ENCODE measurements at places on chromosomes 7 and 10.

GRCh38 chr7:22564511-22565045, 64.6 kb upstream of the STEAP1B start:
- DNase-seq = no peak

- no peak for DNase-seq
Observed at GRCh38 chr7:21125297-21125696, 302.6 kb upstream of the SP4 start.

DNA sequence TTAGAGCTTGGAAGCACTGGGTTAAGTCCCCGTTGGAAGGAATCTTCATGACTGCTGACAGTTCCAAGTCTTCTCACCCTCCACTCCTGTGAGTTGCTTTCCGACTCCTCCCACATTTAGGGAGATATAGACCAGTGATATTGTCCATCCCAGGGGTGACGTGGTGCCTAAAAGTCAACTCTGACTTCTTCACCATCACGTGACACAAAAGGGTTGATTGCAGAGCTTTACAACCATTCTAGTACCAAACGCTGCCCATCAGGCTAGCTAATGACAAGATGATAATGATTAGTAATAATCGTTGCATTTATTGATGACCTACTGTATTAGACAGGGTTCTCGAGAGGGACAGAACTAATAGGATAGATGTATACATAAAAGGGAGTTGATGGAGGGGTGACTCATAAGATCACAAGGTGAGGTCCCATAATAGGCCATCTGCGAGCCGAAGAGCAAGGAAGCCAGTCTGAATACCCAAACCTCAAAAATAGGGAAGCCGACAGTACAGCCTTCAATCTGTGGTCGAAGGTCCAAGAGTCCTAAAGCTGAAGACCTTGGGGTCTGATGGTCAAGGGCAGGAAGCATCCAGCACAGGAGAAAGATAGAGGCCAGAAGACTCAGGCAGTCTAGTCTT, 85.3 kb upstream of the CARD11 start:
- DNase-seq = no peak

DNA sequence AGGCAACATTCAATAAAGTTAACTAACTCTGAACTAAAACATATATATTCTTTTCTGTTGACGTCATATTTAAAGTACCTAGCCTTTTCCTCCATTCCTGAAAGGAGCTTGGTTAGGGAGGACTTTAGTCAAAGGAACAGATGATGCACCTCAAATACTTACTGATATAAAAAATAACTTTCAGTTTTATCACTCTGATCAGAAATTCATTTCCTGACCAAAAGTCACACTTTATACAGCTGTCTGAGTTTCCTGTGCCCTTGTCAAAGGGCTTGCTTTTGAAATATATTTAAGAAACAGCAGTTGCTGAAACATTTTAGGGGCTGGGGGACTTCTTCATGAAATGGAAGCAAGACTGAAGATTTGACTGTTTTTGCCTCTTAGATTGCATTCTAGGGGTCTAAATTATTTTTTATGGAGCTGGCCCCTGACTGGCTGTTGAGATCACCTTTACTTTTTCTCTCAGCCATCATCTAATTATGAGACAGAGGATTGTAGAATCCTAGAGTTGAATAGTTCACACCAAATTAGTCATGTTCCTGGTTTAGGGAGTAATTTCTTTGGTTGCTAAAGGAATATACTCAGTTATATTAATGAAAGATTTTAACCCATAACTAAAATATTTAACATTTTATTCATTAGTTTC, 46.6 kb downstream of the GLCCI1 start:
- no peak for DNase-seq

- no peak for DNase-seq
Observed at GRCh38 chr10:49165821-49166483, 22.2 kb downstream of the TMEM273 start.

GRCh38 chr10:72567889-72568640, 57.8 kb downstream of the MICU1 start:
- no peak for DNase-seq

DNA sequence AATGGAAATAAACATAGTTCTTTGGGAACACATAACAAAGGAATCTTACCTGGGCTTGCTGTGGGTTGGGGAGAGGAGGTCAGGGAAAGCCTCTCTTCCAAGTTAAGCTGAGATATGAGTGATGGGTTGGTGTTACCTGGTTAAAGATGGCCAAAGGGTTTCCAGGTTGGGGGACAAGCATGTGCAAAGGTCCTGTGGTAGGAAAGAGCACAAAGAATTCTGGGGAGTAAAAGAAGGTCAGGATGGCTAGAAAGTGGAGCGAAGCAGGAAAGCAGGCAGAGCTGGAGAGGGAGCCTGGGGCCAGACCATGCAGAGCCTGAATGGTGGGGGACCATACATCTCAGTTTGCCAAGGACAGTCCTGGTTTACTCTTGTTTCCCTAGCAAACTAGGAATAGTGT, 133.2 kb downstream of the CFAP58 start:
- no peak for DNase-seq

Data from stimulated activated CD4-positive, alpha-beta T cell treated with anti-CD3 and anti-CD28 coated beads, Interleukin-1b, Interleukin-23, amount 100 ng/mL, for 1 hour (primary cell).